ENCODE measurements at places on chromosomes 5 and 9. TPM values are rescaled to one million over a fixed set of nuclear protein-coding genes. Genes with fewer than 3 reads are reported as not detected.

Gene LRRC19
- not detected for total RNA-seq

Gene GABRA1
- not detected for total RNA-seq

Gene CDHR2
- not detected for total RNA-seq

Gene CCDC192
- total RNA-seq: not detected

Gene TMC1
- not detected for total RNA-seq

- H3K36me3 ChIP-seq: peaks cover 31% of the 10 kb centered on the region
- no peaks in the 10 kb centered on the region for H3K27me3 ChIP-seq
- H3K27ac ChIP-seq: no peak overlapping the region
- H3K4me1 ChIP-seq: no peaks in the 10 kb centered on the region
- DNase-seq: no peak
These were observed 166.9 kb downstream of the CDC42SE2 start for GRCh38 chr5:131430794-131431193.

DNA sequence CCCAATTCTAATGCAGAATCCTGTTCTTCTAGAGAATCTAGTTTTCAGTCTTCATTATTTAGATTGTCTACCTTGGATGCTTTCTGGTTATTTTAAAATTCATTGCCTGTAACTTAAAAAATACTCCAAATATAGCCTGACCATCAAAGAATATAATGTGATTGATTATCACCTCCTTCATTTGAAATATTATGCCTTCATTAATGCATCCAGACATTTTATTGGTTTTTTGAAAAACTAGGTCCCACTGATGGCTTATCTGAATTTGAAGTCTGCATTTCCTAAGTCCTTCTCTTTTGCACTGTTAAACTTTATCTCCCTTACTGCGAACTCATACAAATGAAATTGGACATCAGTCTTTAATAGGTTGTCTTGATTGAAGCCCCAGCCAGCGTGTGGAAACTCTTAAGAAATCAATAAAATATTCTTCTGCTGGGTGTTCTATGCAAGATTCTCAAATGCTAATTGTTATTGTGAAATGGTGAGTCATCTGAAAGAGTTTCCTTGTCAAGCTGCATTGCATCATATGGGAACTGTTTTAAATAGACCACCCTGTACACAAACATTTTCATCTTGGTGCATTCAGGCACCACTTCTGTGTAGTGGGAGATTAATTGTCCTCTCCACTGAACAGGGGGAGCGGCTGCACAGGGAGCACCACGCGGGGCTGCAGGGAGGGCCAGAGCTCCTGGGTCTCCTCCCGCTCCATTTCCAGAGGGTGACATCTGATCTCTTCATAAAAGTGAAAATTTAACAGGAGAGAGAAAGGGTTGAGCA is 92.3 kb upstream of the FANCC start:
- H3K4me1 ChIP-seq: no peaks in the 10 kb centered on the region
- no peak overlapping the region for H3K27ac ChIP-seq
- no peak overlapping the region for H3K4me3 ChIP-seq
- H3K27me3 ChIP-seq: no peaks in the 10 kb centered on the region

- no peak overlapping the region for H3K4me3 ChIP-seq
- H3K27me3 ChIP-seq: no peaks in the 10 kb centered on the region
- H3K27ac ChIP-seq: no peak overlapping the region
- H3K36me3 ChIP-seq: no peaks in the 10 kb centered on the region
These were observed 22.7 kb upstream of the PCSK1 start for GRCh38 chr5:96455789-96456188.

DNA sequence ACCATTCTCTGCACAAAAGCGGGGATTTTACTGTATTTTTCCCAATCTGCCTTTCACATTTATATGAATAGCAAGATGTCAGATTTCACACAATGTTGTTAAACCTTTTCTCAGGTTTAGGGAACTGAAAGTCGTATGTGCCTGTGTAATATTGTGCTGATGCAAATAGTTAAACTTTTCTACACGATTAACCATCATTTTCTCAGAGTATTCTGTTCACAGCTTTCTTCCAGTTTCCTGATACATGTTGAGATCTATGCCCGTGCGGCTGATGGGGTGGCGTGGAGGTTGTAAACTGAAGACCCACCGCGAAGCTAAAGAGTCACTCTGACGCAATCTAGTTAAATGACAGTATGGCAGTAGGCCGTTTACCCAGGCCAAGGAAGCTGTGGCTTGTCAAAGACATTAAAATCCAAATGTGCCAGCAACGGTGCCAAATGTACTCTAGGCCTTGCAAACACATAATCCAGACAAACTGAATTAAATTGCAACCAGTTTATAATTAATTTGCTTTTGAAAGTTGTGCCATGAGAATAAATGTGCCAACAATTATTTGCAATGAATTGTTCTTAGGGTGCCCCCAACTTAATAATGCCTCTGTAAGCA is 145.7 kb downstream of the EBF1 start:
- DNase-seq: no peak
- H3K4me3 ChIP-seq: no peak overlapping the region
- no peak overlapping the region for H3K27ac ChIP-seq
- no peaks in the 10 kb centered on the region for H3K27me3 ChIP-seq
- no peaks in the 10 kb centered on the region for H3K4me1 ChIP-seq

DNA sequence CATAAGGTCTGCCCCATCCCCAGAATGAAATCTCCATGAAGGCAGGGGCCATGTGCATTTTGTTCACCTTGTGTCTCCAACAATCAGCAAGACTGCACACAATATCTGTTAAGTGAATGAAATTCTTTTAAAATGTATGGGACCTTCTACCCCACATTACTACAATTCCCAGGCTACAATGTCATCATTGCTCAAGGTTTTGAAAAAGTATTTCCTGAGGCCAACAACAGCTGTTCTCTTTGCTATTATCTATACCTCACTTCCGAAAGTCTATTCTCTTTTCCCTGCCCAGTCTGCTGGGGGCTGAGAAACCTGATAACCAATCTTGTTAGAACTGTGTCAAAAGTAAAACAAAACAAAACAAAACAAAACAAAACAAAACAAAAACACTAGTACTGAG is 29.2 kb downstream of the HOMER1 start:
- DNase-seq: no peak
- H3K27me3 ChIP-seq: no peaks in the 10 kb centered on the region
- H3K4me3 ChIP-seq: no peak overlapping the region
- H3K27ac ChIP-seq: no peak overlapping the region

- no peak overlapping the region for H3K27ac ChIP-seq
- no peak overlapping the region for H3K4me3 ChIP-seq
- no peaks in the 10 kb centered on the region for H3K27me3 ChIP-seq
- DNase-seq: no peak
- no peaks in the 10 kb centered on the region for H3K36me3 ChIP-seq
- no peaks in the 10 kb centered on the region for H3K4me1 ChIP-seq
These were observed 452.9 kb upstream of the ZNF608 start for GRCh38 chr5:125199373-125199772.

DNA sequence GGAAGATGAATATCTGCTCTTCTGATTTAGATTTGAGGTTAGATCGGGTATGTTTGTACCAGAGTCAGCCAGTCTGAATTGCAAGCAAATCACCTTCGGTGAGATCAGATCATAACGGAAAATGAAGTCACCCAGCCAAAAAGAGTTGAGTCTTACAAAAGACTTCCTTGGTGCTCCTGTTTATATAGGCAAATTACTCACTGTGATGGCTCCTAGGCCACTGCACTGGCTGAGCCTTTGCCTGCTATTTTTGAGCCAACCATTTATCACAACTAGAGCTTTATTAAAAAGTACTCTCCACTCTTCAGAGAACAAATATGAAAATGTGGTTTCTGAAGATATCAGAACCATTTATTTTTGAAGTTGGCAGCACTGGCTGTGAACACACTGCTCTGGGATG is 277.7 kb upstream of the PCSK5 start:
- H3K4me1 ChIP-seq: no peaks in the 10 kb centered on the region
- H3K36me3 ChIP-seq: no peaks in the 10 kb centered on the region
- H3K27ac ChIP-seq: peak overlapping the region; percentile 21
- DNase-seq: no peak
- H3K4me3 ChIP-seq: no peak overlapping the region

- peaks cover 5% of the 10 kb centered on the region for H3K4me1 ChIP-seq
- H3K27me3 ChIP-seq: no peaks in the 10 kb centered on the region
- H3K4me3 ChIP-seq: no peak overlapping the region
- DNase-seq: no peak
- H3K27ac ChIP-seq: no peak overlapping the region
These were observed 21.5 kb downstream of the DCANP1 start for GRCh38 chr5:135425641-135426040.

DNA sequence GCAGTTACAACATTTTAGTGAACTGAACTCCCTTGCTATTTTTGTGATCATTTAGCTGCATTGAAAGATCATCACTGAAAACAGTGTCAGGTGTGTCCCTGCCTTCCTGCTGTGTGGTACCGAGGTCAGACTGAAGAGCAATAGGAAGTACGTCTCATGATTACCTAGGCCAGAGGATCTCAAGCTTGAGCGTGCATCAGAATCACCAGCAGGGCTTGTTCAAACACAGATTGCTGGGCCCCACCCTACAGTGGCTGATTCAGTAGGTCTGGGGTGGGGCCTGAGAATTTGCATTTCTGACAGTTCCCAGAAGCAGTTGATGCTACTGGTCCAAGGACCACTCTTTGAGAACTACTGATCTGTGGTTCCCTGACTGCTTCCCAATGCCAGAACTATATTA is 159.6 kb downstream of the ACTL7B start:
- no peak for DNase-seq
- no peaks in the 10 kb centered on the region for H3K27me3 ChIP-seq
- no peak overlapping the region for H3K4me3 ChIP-seq
- no peaks in the 10 kb centered on the region for H3K36me3 ChIP-seq
- H3K4me1 ChIP-seq: no peaks in the 10 kb centered on the region

DNA sequence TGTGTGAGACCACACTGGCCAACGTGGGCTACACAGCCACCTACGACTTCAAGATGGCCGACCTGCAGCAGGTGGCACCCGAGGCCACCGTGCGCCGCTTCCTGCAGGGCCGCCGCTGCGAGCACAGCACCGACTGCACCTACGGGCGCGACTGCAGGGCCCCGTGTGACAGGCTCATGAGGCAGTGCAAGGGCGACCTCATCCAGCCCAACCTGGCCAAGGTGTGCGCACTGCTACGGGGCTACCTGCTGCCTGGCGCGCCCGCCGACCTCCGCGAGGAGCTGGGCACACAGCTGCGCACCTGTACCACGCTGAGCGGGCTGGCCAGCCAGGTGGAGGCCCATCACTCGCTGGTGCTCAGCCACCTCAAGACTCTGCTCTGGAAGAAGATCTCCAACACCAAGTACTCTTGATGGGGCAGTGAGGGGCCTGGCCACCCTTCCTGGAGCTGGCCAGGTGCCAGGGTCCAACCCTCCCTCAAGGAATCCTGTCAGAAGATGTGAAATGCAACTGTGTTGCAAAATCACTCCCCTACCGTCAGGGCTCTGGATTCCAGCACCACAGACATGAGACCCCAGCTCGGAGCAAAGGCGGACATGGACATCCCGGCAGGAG is 11.1 kb downstream of the DIPK1B start:
- no peak overlapping the region for H3K4me3 ChIP-seq
- no peak overlapping the region for H3K27ac ChIP-seq
- no peaks in the 10 kb centered on the region for H3K27me3 ChIP-seq
- DNase-seq: no peak

DNA sequence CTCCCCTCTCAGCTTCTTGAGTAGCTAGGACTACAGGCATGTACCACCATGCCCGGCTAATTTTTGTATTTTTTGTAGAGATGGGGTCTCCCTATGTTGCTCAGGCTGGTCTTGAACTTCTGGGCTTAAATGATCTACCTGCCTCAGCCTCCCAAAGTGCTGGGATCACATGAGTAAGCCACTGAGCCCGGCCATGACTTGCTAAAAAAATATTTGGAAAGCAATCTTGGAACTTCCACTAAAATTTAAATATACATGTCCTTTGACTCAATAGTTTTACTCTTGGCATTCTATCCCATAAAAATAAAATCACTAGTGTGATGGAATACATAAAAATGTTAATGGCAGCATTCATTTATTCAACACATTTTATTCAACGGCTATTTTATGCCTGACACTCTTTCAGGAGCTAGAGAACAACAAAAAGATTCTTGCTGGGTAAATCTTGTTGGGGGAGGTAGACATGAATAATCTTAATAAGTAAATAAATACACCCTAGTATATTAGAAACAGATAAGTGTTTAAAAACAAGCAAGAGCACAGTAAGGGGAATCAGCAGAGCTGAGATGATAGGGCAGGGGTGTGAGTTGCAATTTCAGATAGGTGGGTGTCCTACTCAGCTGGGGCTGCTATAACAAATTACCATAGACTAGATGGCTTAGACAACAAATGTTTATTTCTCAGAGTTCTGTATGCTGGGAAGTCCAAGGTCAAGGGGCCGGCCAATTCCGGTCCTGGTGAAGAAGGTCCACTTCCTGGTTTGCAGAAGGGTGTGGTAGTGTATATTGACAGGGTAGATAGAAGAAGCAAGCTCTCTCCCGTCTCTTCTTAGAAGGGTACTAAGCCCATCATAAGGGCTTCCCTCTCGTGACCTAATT is 50.7 kb downstream of the KCNV2 start:
- no peaks in the 10 kb centered on the region for H3K27me3 ChIP-seq
- no peaks in the 10 kb centered on the region for H3K4me1 ChIP-seq
- no peak for DNase-seq
- no peak overlapping the region for H3K27ac ChIP-seq
- H3K4me3 ChIP-seq: no peak overlapping the region

GRCh38 chr9:37836386-37836785 is 35.8 kb downstream of the DCAF10 start:
- no peak for DNase-seq
- no peaks in the 10 kb centered on the region for H3K27me3 ChIP-seq
- H3K4me1 ChIP-seq: no peaks in the 10 kb centered on the region
- H3K4me3 ChIP-seq: no peak overlapping the region
- H3K27ac ChIP-seq: no peak overlapping the region
- no peaks in the 10 kb centered on the region for H3K36me3 ChIP-seq

GRCh38 chr5:122180863-122181548 is 51.7 kb downstream of the ZNF474 start:
- no peak for DNase-seq
- peaks cover 36% of the 10 kb centered on the region for H3K4me1 ChIP-seq
- no peak overlapping the region for H3K4me3 ChIP-seq
- no peaks in the 10 kb centered on the region for H3K36me3 ChIP-seq
- no peaks in the 10 kb centered on the region for H3K27me3 ChIP-seq

DNA sequence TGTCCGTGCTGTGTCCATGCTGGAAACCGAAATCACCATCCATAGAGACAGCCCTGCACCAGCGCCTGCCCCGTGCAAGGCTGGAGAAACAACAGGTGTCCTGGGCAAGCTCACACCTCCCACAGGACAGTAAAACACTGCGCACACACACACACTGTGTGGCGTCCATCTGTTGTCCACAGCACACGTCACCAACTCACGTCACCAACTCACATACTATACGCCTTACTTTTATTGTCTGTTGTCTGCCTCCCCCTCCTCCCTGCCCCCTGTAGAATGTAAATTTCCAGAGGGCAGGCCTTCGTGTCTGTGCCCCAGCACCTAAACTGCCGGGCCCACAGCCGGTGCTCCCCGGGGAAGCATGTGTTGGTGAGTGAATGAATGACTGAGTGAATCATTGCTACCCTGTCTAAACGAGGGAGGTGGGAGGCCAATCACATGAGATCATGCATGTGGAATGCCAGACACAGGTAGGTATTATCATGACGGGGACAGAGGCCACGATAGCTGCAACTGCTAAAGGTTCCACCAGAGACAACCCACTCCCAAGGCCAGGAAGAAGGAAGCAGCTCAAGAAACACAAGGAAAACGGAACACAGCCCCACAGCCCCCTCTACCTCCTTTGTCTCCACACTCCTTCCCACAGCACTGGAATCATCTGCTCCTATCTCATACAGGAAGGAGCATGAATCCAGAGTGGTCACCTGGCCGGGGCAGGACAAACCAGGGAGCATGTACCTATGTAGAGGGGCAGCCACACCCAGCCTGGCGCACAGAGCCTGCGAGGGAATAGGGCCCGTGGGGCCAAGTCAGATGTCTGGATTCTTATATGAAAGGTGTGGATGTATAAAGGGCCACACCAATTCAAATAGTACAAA is 41.9 kb downstream of the STK10 start:
- H3K27ac ChIP-seq: no peak overlapping the region
- no peaks in the 10 kb centered on the region for H3K36me3 ChIP-seq
- H3K4me1 ChIP-seq: no peaks in the 10 kb centered on the region
- no peaks in the 10 kb centered on the region for H3K27me3 ChIP-seq
- no peak for DNase-seq
- H3K4me3 ChIP-seq: no peak overlapping the region
